ENCODE measurements at places on chromosomes 7 and 10.

GRCh38 chr7:101877882-101878591 lies 60.6 kb downstream of the CUX1 start:
- DNase-seq: no peak

DNA sequence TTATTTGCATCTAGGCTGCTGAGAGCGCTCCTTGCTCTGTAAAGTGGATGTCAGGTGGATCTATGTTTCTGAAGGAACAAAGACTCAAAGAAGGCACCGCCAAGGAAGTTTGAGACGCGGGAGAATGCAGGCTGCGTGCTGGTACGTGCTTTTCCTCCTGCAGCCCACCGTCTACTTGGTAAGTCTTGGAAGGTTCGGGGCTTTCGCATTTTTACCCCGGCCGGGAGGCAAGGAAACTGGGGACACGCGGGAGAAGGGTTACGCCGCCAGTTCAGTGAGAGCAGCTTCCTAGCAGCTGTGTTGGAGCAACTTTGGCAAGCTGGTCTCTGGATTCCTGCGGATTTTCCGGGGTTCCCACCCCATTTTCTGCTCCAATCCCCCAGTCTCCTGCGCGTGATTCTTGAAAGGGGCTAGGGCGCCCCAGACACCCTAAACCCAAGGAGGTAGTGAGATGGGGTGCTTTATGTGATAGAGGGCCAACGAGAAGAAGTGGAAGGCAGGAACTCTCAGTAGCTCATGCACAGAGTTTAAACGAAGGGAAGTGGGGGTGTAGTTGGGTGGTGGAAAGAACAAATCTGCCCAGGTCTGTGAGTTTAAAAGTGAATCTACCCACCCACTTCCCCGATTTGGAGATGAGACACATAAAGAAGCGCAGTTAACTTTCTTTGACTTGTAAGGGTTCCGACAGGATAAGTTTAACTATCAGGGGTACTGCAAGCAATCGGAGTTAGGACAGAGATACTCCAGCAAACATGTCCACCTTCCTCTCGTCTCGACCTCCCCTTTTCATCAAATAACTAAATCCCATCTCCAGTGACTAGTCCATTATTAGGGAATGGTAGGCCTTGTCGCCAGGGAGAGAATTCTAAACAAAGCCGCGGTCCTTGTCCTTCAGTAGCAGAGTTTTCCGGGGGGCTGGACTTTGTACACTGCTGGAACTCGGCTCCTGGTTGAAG lies 2.5 kb downstream of the NXPH1 start:
- DNase-seq: no peak

GRCh38 chr10:3828404-3829155 lies 43.6 kb upstream of the KLF6 start:
- no peak for DNase-seq

- DNase-seq: no peak
These were observed 25.2 kb downstream of the NHLRC2 start for GRCh38 chr10:113879691-113880090.

- no peak for DNase-seq
These were observed 89.1 kb upstream of the KLF14 start for GRCh38 chr7:130823060-130823459.

- DNase-seq: no peak
These were observed 1181.3 kb upstream of the AUTS2 start for GRCh38 chr7:68417002-68417401.

GRCh38 chr10:63133821-63134557 lies 861 bp downstream of the NRBF2 start:
- no peak for DNase-seq

DNA sequence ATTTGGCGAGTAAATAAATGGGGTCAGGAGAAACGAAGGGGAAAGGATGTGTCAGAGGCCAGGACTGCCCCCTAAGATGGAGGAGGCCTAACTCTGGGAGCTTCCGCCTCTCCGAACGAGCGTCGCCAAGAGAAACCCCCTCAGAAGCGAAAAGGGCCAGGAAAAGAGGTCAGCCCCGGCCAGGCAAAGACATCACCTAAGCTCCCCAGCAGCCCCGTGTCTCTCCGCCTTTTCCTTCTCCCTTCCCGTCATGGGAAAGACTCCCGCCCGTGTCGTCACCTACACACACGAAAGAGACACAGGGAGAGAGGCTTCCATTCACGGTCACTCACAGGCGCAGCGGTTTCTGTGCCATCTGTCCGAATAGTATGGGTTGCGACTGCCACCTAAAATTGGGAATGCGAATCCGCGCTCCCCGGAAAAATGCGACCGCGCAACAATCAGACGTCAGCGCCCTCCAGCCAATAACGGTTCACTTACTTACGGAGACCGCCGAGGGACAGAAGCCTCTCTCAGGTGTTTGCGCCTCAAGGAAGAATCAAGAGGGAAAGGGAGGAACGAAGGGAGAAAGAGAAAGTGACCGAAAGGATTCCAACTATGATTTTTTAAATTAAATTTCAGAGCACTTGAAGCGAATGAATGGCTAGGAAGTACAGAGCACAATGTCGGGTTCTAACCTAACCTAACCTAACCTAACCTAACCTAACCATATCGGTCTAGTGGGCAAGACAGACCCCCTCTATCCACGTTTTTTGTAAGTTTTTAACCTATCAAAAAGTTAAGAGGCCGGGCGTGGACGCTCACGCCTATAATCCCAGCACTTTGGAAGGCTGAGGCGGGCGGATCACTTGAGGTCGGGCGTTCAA lies at the start of gene CWF19L1:
CWF19L1 (minus strand) TSS at position 400 of the 866 bp plus-strand sequence; CDS start at position 355, 45 bp downstream.
- DNase-seq: peak; percentile 89
